HFFc6 (cell line): ENCODE measurements at places on chromosomes 1 and 21. TPM values are rescaled to one million over a fixed set of nuclear protein-coding genes. Genes with fewer than 3 reads are reported as not detected.

- H3K4me1 ChIP-seq, result no peaks in the 10 kb centered on the region
- DNase-seq, result no peak
- H3K27ac ChIP-seq, result no peak overlapping the region
- no peaks in the 10 kb centered on the region for H3K36me3 ChIP-seq
Measured at GRCh38 chr1:22228074-22228473, 85.2 kb upstream of the WNT4 start.

Gene VASH2
- total RNA-seq, result not detected in 3 replicates

- no peaks in the 10 kb centered on the region; the same call in none of the 2 replicates for H3K27me3 ChIP-seq
- no peak overlapping the region for H3K4me3 ChIP-seq
- H3K36me3 ChIP-seq, result no peaks in the 10 kb centered on the region
- no peak for DNase-seq
- peaks cover 9% of the 10 kb centered on the region for H3K4me1 ChIP-seq
Measured at GRCh38 chr1:6345009-6345408, 48.6 kb downstream of the ACOT7 start.

DNA sequence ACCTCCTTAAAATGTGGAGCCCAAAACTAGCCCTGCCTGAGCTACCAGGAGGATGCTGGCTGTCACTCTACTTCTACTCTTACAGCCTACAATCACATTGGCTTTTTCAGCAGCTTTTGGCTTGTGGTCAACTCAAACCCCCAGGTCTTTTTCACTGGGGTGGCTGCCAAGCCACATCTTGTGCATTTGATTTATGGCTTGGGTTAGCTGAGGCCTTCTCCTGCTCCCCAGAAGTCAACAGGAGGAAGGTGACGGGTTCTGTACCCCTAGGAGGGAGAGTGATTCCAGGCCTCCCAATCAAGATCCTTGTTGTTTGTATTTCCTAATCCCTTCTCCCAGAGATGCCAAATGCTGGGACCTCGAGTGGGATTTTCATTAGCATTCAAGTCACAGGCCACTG, 124.3 kb downstream of the LACTBL1 start:
- H3K4me3 ChIP-seq, result no peak overlapping the region
- DNase-seq, result no peak
- H3K36me3 ChIP-seq, result peaks cover 11% of the 10 kb centered on the region
- peaks cover 7% of the 10 kb centered on the region for H3K4me1 ChIP-seq

GRCh38 chr1:44418022-44418673, 13.1 kb downstream of the RNF220 start:
- peaks cover 61% of the 10 kb centered on the region for H3K27me3 ChIP-seq
- H3K27ac ChIP-seq, result no peak overlapping the region
- H3K4me1 ChIP-seq, result no peaks in the 10 kb centered on the region
- H3K36me3 ChIP-seq, result no peaks in the 10 kb centered on the region
- DNase-seq, result no peak

DNA sequence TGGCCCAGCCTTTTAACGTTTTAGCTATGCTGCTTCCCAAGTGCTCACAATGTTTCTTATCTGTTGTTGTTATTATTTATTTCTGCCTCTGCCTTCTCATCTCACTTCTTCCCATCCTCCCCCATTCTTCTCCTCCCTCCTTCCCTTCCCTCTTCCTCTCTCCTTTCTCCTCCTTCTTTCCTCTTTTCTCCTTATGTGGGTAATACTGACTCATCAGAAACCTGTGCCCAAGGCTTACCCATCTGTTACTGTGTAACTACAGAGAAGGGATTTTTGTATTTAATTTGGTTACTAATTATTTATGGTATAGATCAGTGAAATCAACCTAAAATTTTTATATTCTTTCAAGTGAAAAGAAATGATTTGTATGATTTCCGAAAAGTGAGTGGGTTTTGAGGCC, 120.3 kb downstream of the KCNK2 start:
- H3K36me3 ChIP-seq, result peaks cover 25% of the 10 kb centered on the region
- H3K4me1 ChIP-seq, result peaks cover 22% of the 10 kb centered on the region
- peaks cover 3% of the 10 kb centered on the region for H3K27me3 ChIP-seq
- no peak overlapping the region for H3K27ac ChIP-seq
- H3K4me3 ChIP-seq, result no peak overlapping the region

- no peak overlapping the region for H3K27ac ChIP-seq
- no peak overlapping the region for H3K4me3 ChIP-seq
- peaks cover 21% of the 10 kb centered on the region for H3K4me1 ChIP-seq
- peaks cover 14% of the 10 kb centered on the region for H3K27me3 ChIP-seq
- no peaks in the 10 kb centered on the region for H3K36me3 ChIP-seq
Measured at GRCh38 chr1:16067127-16067768, 6.2 kb downstream of the FAM131C start.

DNA sequence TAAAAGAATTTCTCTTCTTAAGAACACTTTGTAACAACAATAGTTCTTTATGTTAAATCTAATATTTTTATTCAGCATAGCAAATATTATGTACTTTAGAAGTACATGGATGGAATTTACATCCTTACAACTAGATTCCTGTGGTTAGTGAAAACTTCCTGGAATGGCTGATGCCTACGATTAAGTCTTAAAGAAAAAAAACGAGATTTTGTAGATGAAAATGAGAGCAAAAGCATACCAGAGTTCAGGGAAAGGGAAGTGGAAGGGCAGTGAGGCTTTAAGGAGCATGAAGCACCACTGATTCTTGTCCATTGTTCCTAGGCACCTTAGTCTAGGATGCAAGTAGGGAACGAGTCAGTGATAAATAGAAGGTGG, 26.7 kb downstream of the CFH start:
- peak overlapping the region; percentile 71 for H3K4me3 ChIP-seq
- DNase-seq, result peak; percentile 60
- peaks cover 61% of the 10 kb centered on the region for H3K4me1 ChIP-seq
- peak overlapping the region; percentile 68 for H3K27ac ChIP-seq

Gene PEX10
- 27.0 to 29.8 TPM (median 27.7 TPM) in 3 replicates for total RNA-seq

Gene MTARC1
- total RNA-seq, result 1.7 to 2.0 TPM (median 1.9 TPM) in 3 replicates

DNA sequence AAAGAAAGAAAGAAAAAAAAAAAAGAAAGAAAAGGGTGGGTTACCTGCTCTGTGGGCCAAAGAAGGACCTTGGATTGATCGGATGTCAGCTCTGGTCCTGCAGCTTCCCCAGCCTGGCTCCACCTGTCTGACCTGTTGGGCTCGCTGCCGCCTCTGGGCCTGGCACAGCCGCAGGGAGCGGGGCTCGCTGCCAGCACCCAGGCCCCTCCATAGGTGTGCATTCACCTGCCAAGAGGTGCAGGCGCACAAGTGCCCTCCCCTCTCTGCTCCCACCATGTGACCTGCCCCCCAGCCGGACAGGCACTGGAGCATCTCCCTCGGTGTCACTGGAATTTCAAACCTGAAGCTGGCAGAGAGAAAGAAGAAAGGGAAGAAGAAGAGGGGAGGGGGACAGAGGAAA, 33.1 kb upstream of the GPR157 start:
- H3K4me1 ChIP-seq, result peaks cover 50% of the 10 kb centered on the region
- H3K27me3 ChIP-seq, result peaks cover 6% of the 10 kb centered on the region; the same call in 1 of the 2 replicates
- DNase-seq, result no peak
- peak overlapping the region; percentile 97 for H3K27ac ChIP-seq
- no peak overlapping the region for H3K4me3 ChIP-seq
- H3K36me3 ChIP-seq, result peaks cover 5% of the 10 kb centered on the region; the same call in 1 of the 2 replicates

GRCh38 chr1:94020764-94021579, 100.0 kb downstream of the ABCA4 start:
- H3K4me1 ChIP-seq, result peaks cover 45% of the 10 kb centered on the region
- H3K27ac ChIP-seq, result peak overlapping the region; percentile 61
- H3K36me3 ChIP-seq, result no peaks in the 10 kb centered on the region
- no peak overlapping the region for H3K4me3 ChIP-seq
- DNase-seq, result peak; percentile 83

- no peak overlapping the region for H3K27ac ChIP-seq
- H3K36me3 ChIP-seq, result no peaks in the 10 kb centered on the region
- H3K4me1 ChIP-seq, result no peaks in the 10 kb centered on the region
- H3K27me3 ChIP-seq, result no peaks in the 10 kb centered on the region; the same call in none of the 2 replicates
Measured at GRCh38 chr1:160541622-160542302, 18.7 kb upstream of the SLAMF6 start.

DNA sequence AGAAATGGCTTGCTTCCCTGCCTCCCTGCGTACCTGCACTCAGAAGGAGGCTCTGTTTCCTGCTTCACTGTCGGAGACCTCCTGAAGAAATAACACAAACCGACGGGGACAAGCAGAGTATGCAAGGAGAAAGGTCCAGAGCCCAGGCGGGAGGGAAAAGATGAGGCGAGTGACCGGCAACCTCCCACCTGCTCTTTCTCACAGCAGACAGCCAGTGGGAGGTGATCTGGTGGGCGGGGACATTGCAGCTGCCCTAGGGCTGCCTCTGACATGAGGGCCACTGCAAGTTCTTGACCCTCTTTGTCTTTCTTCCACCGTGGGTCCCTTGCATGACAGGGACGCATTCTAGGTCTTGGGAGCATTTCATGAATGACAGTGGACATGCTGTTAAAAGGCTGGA, 368.2 kb downstream of the CAMTA1 start:
- DNase-seq, result no peak
- H3K36me3 ChIP-seq, result no peaks in the 10 kb centered on the region
- H3K27me3 ChIP-seq, result peaks cover 31% of the 10 kb centered on the region
- no peak overlapping the region for H3K27ac ChIP-seq
- no peak overlapping the region for H3K4me3 ChIP-seq

GRCh38 chr1:97565886-97566285, 354.9 kb downstream of the DPYD start:
- H3K36me3 ChIP-seq, result 0 out of 2 replicates have a peak, but pooled peaks cover 4% of the 10 kb centered on the region
- H3K4me3 ChIP-seq, result no peak overlapping the region
- H3K27ac ChIP-seq, result no peak overlapping the region
- DNase-seq, result no peak

Gene TSNAX
- 52.1 and 58.1 TPM in 2 replicates for total RNA-seq

DNA sequence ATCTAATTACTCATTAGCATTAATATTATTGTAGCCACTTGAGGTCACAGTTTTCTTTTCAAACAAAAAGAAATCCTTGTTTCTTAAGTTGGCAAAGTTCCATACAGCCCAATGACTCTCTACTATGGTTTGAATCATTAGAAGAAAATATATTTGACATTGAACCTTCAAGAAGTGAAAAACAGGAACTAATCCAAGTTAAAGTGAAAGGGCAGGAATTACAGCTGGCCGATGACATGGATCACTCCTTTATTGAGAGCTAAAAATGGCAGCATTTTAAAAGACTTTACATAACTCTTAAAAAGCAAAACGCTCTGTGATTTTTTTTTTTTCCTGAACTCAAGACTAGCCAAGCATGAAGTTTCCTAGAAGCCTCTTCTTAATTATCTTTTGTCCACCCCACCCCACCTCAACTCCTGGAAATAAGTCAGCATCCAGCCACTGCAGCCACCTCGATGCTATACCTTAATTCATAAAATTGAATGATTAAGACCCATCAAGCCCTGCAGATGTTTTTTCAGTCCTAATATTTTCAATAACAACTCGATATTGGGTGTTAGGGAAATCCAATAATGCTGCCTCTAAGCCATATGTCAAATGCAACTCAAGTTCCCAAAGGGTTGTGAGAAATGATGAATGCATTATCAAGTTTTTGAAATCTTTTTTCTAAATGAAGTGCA, 323.1 kb downstream of the HHIPL2 start:
- DNase-seq, result no peak
- H3K27me3 ChIP-seq, result peaks cover 4% of the 10 kb centered on the region
- peaks cover 24% of the 10 kb centered on the region for H3K4me1 ChIP-seq
- no peak overlapping the region for H3K27ac ChIP-seq
- peak overlapping the region; percentile 5; the same call in 1 of the 2 replicates for H3K4me3 ChIP-seq

Gene OR2L8
- total RNA-seq, result not detected in 3 replicates

GRCh38 chr1:242128951-242129502, 130.1 kb upstream of the MAP1LC3C start:
- no peaks in the 10 kb centered on the region for H3K4me1 ChIP-seq
- H3K4me3 ChIP-seq, result no peak overlapping the region
- no peak for DNase-seq
- no peaks in the 10 kb centered on the region for H3K36me3 ChIP-seq
- no peaks in the 10 kb centered on the region for H3K27me3 ChIP-seq
- no peak overlapping the region for H3K27ac ChIP-seq

- H3K4me1 ChIP-seq, result no peaks in the 10 kb centered on the region
- DNase-seq, result no peak
- no peaks in the 10 kb centered on the region for H3K27me3 ChIP-seq
- H3K27ac ChIP-seq, result no peak overlapping the region
Measured at GRCh38 chr1:245188403-245188802, 33.6 kb downstream of the KIF26B start.

Gene RBP7
- total RNA-seq, result 0.58 TPM in 1 of 3 replicates, not detected in the others

DNA sequence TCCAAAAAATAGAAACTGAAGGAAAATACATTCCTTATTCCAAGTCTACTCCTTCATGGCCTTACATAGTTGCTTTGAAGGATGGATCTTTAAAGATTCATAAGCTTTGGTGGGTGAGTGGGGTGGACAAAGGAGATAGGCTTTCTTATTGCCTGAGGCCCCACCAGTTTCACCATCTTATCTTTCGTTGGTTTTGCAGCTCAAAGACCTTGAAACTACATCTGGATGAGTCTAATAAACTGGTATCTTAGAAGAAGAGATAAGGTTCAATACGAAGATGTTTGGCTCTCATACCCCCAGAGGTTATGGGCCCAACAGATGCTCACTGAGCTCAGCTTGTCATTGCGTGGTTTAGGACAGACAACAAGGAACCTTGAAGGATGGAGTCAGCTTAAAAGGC, 201.5 kb downstream of the HS2ST1 start:
- H3K27ac ChIP-seq, result no peak overlapping the region
- H3K36me3 ChIP-seq, result no peaks in the 10 kb centered on the region
- H3K4me1 ChIP-seq, result peaks cover 57% of the 10 kb centered on the region
- DNase-seq, result no peak
- no peaks in the 10 kb centered on the region for H3K27me3 ChIP-seq
- no peak overlapping the region for H3K4me3 ChIP-seq

Gene LCA5L
- total RNA-seq, result 0.73 to 1.4 TPM (median 1.3 TPM) in 3 replicates

DNA sequence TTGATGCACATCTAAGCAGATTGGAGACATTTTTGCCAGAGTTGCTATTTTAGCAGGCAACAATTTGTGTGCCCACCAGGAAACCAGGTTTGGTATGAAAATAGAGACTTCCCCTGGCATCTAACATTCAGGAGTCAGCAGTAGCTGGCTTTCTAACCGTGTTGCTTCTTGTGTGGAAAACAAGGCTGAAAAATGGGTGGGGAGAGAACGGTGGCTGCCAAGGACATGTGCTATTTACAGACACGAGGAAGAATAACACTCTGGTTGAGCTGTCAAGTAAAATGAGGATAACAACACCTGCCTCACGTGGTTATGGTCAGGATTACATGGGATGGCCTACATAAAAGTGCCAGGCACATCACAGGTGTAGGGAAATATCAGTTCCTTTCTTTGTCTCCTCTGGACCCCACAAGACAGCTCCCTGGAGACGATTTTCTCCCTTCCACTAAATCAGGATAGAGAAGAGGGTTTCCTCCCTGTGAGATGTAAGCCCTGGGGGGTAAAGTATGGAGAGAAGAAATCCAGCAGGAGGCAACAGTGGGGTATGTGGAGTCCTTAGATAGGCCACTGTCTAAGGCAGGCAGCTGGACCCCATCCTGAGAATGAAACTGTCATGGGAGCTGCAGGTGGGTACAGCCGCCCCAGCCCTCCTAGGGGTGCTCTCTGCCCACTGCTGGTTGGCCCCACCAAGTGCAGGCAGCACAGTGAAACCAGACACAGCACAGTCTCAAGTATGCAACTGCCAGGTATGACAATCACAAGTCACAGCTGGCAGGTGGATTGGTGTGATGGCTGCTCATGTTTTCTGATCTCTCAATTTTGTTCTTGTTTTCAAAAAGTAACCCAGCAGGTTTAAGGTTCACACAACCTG, 80.3 kb downstream of the TENT5C start:
- H3K4me3 ChIP-seq, result peak overlapping the region; percentile 23
- H3K36me3 ChIP-seq, result no peaks in the 10 kb centered on the region
- peaks cover 56% of the 10 kb centered on the region for H3K4me1 ChIP-seq
- no peak overlapping the region for H3K27ac ChIP-seq

- peaks cover 30% of the 10 kb centered on the region; the same call in 1 of the 2 replicates for H3K36me3 ChIP-seq
- peak overlapping the region; percentile 79 for H3K4me3 ChIP-seq
- H3K4me1 ChIP-seq, result peaks cover 61% of the 10 kb centered on the region
- DNase-seq, result peak; percentile 93
- H3K27ac ChIP-seq, result peak overlapping the region; percentile 100
Measured at GRCh38 chr1:15948595-15949452, 27.1 kb downstream of the ZBTB17 start.
